ENCODE measurements at places on chromosomes 3 and 15.

DNA sequence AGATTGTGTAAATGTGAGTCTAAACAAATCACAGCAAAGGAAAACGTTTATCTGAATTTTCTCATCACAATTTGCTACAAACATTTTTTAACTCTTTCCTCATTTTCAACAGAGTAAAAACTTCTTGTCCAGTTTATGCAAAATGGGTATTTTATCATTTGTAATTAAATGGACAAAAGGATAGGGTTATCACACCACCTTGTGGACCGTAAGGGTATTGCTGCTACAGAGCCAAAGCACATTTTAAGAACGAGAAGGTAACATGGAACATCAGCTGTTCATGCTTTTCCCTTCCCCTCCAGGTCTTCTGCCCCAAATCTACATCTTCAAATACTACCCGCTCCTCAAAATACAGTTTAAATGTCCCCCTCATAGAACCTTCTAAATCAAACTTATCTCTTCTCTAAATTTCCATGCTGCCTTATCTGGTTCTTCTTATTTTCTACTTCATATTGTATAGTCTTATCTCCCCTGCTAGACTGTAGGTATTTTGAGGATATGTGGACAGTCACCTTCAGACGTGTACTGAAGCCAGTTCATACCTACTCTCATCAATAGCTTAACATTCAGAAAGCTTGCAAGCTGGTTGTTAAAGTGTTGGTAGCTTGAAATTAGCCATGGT, 12.8 kb upstream of the SETMAR start:
- DNase-seq: peak; percentile 45

DNA sequence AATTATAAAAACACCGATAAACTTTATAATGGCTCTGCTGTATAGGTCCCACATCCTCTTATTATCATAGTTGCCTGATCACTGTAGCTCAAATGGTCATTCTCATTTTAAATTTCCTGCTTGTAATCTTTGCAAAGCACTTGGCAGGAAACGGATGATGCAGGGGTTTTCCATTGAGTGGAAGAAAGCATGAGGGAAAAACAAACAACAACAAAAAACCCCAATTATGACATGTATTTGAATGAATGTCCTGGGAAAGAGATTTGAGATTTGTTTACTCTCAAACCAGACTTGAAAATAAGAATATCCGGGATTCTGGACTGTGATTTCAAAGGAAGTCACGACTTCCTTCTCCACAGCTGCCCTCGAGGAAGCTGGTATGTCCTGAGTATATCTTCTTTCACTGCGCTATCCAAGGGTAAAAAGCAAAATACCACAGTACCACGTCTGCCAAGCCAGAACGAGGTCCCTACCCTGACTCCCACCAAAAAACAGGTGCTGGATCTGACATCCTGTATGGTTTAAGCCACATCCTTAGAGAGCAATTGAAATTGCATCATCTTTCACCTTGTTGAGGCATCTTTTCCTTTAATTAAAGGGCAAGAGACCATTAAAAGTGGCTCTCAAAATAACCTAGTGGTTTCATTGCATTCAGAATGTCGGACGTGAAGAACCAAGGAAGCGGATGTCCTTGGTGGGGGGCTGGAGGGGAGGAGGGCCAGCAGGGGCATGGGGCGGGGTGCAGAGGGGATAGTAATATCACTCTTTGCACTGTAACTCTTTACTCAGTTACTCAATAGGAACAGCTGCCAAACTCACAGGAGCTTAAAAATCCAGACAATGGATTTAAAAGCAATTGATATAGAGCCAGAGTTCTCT, 13.5 kb upstream of the TIPIN start:
- DNase-seq: no peak

GRCh38 chr3:192042116-192042515, 581.2 kb downstream of the PYDC2 start:
- DNase-seq: no peak

GRCh38 chr3:9067352-9067975, 104.2 kb upstream of the RAD18 start:
- DNase-seq: peak; percentile 65

GRCh38 chr15:50944672-50945071, 36.2 kb downstream of the AP4E1 start:
- no peak for DNase-seq

GRCh38 chr3:85604641-85605040, 645.9 kb downstream of the CADM2 start:
- no peak for DNase-seq

DNA sequence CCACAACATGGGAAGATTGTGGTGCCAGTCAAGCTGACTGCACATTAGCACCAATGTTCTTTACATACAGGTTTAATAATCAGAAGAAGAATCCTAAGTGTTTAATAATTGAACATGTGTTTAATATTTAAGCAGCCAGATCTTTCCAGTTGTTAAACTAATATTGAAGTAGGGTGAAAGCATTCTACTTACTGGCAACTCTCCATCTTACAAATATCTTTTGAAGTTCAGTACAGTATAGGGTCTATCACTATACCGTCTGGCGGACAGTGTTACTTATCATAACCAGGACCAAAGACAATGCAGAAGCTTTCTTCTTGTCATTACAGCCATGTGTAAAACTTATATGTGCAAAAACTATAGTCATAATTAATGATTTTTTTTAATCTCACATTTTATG, 376.4 kb downstream of the CNTN6 start:
- no peak for DNase-seq

DNA sequence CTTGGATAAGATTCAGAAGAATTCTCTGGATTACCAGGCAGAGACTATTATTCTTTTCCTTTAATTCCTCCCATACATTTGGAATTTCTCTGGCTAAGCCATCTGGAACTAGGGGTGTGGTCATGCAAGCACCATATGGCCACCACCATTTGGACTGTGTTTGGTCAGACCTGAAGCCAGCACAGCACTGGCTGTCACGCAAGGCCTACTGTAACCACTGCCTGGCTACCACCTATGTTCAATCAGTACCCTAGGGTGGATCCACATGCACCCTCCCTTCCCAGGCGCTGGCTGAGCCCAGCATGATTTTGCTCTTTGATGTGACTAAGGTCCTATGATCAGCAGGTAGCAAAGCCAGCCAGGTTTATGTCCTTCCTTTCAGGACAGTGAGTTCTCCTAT, 287.8 kb upstream of the GOLIM4 start:
- DNase-seq: no peak

DNA sequence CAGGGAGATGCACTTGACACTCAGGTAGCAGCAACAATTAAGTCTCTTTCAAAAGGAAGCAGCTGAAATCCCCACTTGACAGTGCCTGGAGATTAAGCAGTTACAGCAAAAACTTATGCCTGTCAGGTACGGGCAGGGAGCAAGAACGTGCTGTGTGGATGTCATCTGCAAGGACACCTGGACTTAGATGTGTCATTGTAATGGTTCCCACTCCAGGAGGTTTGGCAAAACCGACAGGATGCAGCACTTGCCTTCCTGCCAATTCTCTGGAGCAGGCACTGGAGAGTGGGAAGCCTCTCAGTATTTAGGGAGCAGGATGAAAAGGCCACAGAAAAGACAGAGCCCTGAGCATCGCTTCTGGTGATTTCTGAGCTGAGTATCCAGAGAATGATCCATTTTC, 292.4 kb downstream of the PDCD6IP start:
- no peak for DNase-seq

DNA sequence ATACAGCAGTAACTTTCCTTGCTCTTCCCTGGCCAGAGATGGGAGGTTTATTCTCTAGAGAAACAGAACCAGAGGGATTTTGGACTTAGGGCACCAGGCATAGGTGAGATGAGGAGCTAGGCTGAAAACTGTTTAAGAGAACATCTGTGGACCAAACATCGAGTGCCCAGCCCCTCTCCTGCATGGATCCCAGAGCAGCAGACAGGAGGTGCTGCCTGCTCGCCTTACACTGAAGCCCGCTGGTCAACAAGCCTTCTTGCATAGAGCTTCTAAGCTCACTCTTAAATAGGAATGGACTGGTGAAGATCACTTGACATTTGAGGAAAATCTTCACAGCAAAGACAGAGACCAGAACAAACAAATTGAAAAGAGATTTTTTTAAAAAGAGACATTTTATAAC, 41.2 kb downstream of the PARP15 start:
- no peak for DNase-seq

- DNase-seq: no peak
Measured at GRCh38 chr3:130956281-130956680, 62.4 kb downstream of the ATP2C1 start.

- no peak for DNase-seq
Measured at GRCh38 chr3:65484964-65485363, 553.8 kb downstream of the MAGI1 start.

- DNase-seq: no peak
Measured at GRCh38 chr3:64880916-64881315, 193.1 kb upstream of the ADAMTS9 start.

DNA sequence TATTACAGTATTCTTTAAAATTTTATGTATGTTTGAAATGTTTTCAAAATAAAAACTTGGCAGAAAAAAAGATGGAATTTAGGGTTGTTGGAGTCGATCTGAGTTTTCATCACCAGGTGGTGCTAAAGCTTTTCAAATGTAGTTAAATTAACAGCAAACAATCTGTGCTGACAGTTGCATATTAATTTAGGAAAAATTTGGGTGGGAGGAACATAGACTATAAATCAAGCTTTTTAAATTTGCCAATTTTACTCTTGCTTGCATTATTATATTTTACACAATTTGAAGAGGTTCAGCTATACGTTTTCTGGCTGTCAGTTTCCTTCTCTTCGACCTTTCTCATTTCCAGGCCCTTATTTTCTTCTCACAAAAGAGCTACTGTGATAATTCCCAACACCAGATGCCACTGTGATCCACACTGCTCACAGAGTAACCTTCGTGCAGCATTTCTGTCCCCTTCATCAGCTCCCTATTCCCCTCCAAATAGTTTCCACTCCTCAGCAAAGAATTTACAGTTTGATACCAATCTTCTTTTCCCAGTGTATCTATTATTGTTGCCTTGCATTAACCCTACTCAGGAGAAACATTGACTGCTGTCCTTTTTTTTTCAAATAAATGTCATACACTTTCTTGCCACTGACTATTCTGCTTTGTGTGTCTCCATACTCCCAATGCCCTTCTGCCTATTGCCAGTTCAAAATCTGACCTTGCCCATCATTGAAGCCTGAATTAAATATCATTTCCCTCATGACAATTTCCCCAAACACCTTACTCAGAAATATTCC, 53.4 kb upstream of the EIF5A2 start:
- no peak for DNase-seq

- DNase-seq: no peak
Measured at GRCh38 chr3:72407766-72408165, 440.5 kb downstream of the SHQ1 start.

- peak; percentile 83 for DNase-seq
Measured at GRCh38 chr3:146160321-146160963, 542 bp downstream of the PLOD2 start.

DNA sequence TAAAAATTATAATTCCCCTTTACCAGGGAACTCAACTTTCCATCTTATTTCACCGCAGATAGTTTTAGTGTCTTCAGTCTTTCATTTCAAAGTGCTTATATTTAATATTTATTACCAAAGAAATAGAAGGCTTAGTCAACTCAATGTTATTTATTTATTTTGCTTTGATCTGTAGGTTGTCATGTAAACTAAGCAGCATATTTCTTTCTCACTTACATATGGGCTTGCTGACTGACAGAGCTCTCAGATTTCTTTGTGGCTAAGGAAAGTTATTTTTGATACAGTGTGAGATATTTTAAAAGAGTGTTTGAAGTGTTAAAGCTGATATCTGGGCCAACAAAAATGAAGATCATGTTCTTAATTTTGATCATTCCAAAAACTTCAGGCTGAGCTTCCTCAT, 331.4 kb downstream of the ROBO1 start:
- DNase-seq: no peak

DNA sequence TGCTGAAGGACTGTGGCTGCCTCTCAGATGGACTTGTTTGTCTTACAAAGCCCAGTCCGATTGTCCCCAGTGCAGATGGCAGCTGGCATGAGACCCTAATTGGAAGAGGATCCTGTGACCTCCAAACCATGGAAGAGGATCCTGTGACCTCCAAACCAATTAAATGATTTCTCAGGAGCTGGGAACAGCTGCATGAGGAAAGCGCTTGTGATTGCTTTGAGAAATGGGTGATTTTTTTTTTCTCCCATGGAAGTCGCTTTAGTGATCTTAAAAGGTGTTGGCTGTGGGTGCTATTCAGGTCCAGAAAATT, 68.4 kb upstream of the LARS2 start:
- DNase-seq: no peak

- DNase-seq: no peak
Measured at GRCh38 chr3:60829058-60829457, 422.2 kb downstream of the FHIT start.

GRCh38 chr3:122091602-122092295, 36.6 kb downstream of the CD86 start:
- DNase-seq: no peak

DNA sequence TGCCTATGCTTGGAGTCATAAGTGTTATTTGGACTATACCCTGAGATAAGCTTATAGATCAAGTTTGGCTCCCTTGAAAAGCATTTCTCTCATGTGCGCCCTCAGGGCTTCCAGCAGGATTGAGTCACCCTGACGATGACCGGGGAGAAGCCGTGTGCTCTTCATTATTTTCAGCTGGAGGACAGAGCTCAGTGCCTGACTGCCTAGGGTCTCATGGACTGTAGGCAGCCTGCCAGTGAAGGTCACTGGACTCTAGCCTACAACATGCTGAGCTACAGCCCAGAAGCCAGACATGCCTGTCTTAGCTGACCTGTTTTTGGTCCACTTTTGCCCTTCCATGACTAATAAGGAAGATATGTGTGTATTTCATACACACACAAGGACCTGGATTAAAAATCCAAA, 31.6 kb upstream of the NUDT16 start:
- no peak for DNase-seq

DNA sequence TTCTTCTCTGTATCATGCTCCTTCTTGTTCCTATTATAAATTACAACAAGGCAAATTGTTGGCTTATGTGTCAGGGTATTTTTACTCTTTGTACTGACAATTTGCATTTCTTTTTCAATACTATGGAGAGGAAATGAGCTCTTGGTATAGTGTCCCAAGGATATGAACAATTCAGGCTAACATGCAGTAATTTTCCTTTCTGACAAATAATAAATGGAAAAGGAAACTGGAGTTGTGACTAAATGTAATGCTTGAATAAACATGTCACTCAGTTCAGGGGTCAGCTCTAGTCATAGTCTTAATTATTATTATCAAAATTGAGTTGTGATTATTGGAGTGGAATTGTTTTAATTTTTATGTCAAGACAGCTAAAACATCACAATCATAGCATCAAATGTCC, 256.0 kb upstream of the ZPLD1 start:
- DNase-seq: no peak

GRCh38 chr3:182693723-182694122, 99.6 kb upstream of the ATP11B start:
- no peak for DNase-seq

DNA sequence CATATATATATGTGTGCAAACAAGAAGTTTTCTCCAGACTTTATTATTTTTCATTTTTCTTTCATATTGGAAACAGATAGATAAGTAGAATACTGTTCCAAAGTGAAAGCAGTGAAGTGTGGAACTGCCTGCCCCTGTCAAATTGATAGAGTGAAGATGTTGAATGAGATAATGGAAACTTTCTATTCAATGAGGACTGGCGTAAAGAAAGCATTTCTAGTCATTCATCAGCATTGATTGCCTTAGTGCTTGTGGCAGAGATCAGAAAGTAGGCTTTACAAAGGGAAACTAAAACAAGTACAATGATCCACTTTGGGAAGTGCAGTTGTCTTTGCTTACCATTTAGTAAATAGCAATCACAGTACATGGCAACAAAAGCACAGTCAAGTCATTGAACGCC, 300.0 kb downstream of the CADM2 start:
- DNase-seq: no peak

GRCh38 chr15:28944696-28945300, 59.0 kb downstream of the APBA2 start:
- DNase-seq: no peak
